ENCODE measurements at places on chromosomes 13 and 19.

GRCh38 chr13:36788276-36788675, 30.7 kb upstream of the RFXAP start:
- no peak for DNase-seq

DNA sequence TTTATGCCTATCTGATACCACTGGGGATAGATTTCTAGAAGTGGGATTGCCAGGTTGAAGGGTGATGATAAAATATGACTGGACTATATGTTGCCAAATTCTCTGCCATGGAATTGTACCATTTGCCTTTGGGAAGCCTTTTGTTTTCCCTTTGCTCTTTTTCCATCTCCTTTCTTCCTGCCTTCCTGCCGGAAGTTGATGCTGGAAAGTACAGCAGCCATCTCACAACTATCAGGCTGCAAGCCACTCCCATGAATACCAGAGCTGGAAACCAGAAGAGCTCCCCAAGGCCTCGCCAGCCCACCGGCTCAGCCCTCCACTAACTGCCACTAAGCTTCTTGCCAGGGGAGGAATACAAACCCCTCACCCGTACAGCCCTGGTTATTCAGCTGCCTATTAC, 29.7 kb downstream of the ZIC5 start:
- DNase-seq, result no peak

DNA sequence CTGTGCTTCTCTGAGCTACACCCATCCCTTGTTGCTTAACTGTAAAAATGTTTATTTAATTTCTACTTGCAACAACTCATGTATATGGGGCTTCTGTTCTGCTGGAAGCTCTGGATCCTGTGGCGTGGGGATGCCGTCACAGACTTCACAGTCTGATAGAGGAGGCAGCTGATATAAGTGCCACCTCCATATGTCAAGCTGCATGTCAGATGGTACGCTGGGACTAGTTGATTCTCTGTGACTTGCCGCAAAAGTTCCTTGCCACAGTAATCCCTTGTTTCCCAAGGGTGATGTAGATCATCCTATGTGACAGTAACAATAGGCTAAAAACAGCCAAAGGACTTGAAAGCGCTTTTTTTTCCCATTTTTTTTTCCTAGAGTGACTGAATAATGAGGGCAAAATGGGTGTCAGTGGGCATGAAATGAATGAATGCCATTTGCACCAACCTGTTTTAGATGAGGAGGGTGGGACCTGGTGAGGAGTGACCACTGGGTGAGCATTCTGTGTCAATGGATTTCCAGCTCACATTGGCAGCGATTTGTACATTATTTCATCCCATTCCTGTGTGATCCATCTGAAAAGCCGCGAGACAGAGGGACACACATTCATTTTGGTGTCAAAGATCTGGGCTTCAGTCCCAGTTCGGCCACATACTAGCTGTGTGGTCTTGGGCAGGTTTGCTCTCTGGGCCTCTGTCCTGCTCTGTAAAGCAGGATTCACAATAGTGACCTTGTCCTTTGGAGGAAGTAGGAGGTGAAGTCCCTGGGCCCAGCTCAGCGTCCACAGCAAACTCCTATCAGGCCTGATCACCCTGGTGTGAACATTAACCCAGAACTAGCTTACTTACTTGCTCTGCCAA, 88.9 kb upstream of the RNF113B start:
- DNase-seq, result no peak

GRCh38 chr13:107956889-107957288, 258.4 kb downstream of the LIG4 start:
- DNase-seq, result no peak

DNA sequence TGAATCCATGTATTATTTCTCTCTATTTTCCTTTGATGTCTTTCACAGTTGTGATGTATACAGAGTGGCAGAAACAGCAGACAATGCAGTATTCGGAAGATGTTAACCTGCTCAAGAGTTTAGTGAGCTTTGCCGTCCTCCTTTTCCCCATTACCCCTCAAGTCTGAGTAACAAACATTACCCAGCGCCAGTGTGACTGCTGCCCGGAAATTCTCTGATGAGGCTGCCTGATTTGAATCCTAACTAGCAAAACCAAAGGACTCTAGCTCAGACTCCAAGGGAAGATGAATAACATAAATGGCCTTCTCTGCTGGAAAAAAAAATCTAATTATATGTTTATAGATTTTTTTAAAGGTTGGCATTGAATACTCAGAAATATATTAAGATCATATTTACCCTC, 247.3 kb upstream of the SOX21 start:
- no peak for DNase-seq

- DNase-seq, result no peak
These were observed 5.6 kb downstream of the SNRPA start for GRCh38 chr19:40756502-40757110.

DNA sequence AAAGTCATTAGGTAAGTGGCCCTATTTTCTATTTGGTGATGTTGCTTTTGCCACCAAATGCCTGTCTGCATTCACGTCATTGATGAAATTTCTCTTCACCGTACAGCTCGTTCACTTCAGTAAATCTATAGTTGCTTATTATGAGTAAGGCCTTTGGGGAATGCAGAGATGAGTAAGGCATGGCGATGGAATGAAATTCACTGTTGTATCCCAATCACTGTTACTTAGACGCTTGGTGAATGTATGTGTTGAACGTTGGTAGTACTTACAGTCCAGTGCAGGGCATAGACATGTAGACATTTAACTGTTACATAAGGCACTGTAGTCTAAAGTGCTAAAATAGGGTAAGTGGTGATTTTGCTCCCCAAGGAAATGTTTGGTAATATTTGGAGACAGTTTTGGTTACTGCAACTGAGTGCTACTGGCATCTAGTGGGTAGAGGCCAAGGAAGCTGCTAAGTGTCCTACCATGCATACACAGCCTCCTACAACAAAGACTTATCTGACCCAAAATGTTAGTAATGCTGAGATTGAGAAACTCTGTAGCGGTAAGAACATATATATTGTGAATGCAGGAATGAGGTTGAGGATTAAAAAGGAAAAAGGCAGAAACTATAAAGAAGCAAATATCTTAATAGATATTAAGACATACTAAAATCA, 5.8 kb downstream of the AKAP11 start:
- no peak for DNase-seq

DNA sequence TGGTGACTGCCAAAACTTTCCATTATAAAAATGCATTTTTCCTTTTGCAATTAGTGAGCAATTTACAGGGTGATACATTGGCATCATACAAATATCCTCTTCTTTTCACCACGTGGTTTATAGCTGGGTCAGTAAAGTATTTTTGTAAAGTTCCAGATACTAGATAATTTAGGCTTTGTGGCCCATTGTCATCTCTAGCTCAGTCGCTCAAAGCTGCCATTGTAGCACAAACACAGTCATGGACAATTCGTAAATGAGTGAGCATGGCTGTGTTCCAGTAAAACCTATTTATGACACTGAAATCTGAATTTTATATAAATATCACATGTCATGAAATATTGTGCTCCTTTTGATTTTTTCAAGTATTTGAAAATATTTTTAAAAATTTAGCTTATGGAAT, 162.9 kb downstream of the USP12 start:
- DNase-seq, result no peak

DNA sequence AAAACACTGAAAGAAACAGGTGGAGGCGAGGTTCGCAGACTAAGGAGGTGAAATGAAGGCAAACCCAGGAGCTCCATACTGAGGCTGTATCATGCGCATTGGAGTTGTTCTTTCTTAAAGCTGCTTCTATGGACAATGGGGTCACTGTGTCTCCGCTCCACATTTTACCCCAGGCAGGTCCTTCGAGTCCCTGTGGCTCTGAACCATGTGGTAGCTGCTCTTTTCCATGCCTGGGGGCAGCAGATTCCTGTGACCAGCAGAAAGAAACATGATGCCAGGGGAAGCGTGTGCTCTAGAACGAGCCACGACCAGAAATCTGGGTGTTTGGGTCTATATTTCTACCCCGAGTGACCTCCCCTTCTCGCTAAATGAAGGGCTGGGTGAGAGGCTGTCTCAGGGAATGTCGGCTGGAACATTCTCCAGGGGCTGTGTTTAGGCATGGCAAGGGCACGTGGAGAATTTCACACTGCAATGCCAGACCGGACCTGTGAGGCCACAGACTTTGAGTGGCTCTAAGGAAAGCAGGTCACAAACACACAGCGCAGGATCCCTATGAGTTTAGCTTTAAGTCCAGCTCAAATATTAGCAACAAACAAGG, 95.7 kb upstream of the IRS2 start:
- no peak for DNase-seq

- DNase-seq, result no peak
These were observed 567.1 kb downstream of the GPC5 start for GRCh38 chr13:91965511-91965910.

GRCh38 chr19:34104096-34104495, 68.2 kb upstream of the LSM14A start:
- no peak for DNase-seq

DNA sequence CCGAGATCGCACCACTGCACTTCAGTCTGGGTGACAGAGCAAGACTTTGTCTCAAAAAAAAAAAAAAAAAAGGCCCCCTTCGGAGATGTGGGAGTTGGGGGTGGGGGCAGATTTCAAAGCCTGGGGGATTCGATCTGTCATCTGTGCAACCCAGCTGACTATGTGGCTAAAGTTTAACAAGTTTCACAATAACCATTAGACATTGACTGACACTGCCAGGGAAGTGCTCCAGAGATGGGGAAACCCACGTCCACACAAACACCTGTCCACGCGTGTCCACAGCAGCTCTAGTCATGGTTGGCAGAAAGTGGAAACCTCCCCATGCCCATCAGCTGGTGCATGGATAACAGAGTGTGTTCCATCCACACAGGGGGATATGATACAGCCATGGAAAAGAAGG, 37.6 kb upstream of the HOMER3 start:
- no peak for DNase-seq

DNA sequence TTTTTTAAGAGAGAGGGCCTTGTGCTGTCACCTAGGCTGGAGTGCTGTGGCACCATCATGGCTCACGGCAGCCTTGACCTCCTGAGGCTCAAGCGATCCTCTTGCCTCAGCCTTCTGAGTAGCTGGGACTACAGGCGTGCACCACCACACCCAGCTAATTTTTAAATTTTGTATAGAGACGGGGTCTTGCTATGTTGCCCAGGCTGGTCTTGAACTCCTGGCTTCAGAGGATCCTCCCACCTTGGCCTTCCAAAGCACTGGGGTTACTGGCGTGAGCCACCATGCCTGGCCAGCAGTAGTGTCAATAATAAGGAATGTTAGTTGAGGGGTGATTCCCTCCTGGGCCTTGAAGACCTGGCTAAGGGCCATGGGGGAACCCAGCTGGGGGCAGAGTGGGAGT, 23.6 kb downstream of the MAST3 start:
- DNase-seq, result no peak

DNA sequence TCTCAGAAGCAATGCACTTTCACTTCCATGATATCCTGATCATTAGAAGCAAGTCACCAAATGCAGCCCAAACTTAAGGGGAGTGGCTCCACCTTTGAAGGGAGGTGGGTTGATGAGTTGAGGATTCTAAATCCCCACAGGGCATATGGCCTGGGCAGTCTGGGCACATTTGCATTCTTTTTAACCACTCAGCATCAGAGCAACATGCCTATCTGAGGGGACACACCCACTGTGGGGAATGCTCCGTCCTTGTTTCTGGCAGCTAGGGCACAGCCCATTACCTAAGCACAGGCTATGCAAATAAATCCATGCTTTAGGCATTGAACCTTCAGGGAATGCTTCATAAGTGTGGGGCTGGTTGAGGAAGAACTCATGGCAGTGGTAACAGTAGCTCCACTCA, 12.3 kb upstream of the SACS start:
- no peak for DNase-seq

DNA sequence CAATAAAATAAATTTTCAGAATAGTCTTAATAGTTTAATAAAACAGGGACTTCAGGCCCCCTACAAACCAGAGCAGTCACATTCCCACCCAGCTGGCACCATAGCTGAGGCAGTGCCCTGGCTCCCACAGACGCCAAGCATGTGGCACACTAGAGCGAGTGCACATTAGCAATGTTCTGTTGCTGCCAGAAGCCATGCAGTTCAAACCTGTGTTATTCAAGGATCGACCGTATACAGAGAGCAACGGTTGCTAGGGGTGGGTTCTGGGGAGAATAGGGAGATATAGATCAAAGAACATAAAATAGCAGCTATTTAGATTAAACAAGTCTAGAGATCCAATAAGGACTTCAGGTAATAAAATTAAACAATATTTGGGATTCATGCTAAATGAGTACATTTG, 419.3 kb upstream of the KLHL1 start:
- DNase-seq, result no peak

- DNase-seq, result no peak
These were observed 266.2 kb downstream of the KCTD12 start for GRCh38 chr13:76620036-76620435.

DNA sequence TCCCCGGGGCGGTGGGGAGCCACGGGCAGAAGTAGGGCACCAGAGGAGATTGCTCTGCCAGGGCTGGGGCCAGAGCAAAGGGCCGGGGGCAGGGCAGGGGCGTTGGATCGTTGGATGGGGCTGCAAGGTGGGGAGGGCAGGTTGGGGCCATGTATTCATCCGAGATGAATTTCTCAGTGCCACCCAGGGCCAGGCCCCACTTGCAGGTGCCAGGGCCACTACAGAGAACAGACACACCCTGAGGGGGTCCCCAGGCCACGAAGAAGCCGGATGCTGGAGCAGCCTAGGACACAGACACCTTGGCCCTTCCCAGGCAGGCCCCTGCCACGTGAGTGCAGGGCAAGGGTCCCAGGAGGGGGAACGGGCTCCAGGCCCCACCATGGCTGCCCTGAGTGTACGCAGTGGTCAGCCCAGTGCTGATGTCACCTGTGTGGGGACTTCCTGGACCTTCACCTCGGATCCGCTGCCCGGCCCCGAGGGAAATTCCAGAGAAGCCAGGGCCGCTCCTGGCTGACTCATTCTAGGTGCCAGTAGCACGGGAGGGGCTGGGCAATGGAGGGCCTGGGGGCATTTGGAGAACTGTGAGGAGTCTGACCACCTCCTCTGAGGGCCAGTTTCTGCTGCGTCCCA, 9.6 kb upstream of the SBNO2 start:
- DNase-seq, result no peak

GRCh38 chr19:15324791-15325519, 7.4 kb downstream of the BRD4 start:
- no peak for DNase-seq

- no peak for DNase-seq
These were observed 67.9 kb upstream of the FRY start for GRCh38 chr13:31963631-31964030.

DNA sequence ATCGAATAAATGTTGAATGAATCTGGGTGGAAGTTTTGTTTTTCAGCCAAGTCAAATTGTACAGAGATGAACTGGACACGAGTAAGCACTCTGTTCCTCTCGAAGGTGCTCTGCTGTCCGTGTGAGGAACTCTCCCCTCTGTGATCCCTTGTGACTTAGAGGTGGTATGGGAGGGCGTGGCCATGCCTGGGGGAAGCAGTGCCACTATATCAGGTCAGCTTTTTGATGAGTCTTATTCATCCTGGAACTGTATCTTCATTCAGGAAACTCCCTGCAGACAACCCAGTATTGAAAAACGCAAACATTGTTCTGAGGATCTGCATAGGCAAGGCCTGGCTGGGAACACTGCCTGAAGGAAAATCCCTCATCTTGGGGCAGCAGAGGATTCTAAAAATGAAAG, 45.7 kb upstream of the FLT1 start:
- no peak for DNase-seq
